ENCODE measurements at places on chromosomes 11 and 22.

GRCh38 chr11:21631991-21632390 is 560.9 kb upstream of the ANO5 start:
- no peak for DNase-seq

GRCh38 chr22:28884747-28885350 is 1.5 kb downstream of the ZNRF3 start:
- DNase-seq = no peak

- no peak for DNase-seq
Observed at GRCh38 chr11:10797001-10797400, 11.7 kb downstream of the EIF4G2 start.

DNA sequence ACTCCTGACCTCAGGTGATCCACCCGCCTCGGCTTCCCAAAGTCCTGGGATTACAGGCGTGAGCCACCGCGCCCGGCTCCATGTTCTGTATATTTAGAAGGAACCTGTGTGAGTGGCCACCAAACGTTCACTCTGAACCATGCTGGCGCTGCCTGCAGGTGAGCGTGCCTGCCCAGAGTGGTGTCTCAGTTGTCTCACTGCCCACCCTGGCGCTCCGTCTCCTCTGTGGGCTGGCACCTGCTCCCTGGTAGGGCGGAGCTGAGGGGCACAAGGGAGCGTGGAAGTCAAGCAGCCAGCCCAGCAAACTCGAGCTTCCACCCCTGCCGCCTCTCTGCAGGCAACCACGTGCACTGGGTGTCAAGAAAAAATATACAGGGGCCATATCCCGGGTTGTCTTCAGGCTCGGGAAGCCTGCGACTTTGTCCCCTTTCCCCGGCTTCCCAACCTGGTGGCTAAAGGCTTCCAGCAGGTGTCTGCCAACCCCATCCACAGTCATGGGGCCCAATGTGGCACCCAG is 16.7 kb downstream of the TXN2 start:
- DNase-seq = peak; percentile 85

- no peak for DNase-seq
Observed at GRCh38 chr11:127074151-127074761, 73.7 kb upstream of the KIRREL3 start.

GRCh38 chr22:38834215-38834953 is 9.4 kb downstream of the NPTXR start:
- no peak for DNase-seq

GRCh38 chr11:57376095-57377090 is 4.6 kb downstream of the PRG3 start:
- no peak for DNase-seq

- no peak for DNase-seq
Observed at GRCh38 chr11:117816151-117816741, 8.3 kb downstream of the FXYD2 start.

GRCh38 chr11:62607714-62608113 is 4.9 kb downstream of the EML3 start:
- no peak for DNase-seq

GRCh38 chr11:1581976-1582375 is 3.1 kb downstream of the KRTAP5-1 start:
- no peak for DNase-seq

DNA sequence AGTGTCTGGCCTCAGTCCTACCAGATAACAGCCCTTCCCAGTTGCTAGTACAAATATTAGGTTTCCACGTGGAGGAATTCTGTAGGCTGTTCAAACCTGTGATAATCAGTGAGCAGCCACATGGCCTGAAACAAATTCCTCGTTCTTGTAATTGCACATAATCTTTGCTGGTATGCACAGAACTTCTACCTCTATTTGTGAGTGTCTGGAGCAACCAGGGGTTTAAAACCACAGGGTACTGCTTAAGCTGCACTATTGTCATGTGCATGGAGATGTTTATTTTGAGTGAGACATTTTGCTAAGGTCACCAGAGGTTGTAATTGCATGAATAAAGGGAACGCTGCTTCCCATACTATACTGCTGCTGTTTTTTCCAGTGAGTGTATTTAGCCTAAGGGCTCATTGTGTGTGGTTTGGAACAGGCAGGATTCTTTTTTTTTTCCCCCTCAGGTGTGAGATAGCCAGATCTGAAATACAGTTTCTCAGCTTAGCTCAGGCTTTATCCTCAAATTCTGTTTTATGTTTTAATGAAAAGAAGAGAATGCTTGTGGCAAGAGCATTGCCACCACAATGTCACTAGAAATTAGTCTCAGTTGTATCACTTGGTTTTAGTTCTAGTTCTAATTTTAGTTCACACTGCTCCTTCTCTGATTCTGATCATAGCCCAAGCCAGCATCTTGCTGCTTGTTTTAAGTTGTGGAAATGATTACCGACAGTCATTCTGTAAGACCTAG is 60.5 kb downstream of the CYB5R2 start:
- DNase-seq = no peak

- DNase-seq = no peak
Observed at GRCh38 chr11:58057481-58057880, 26.7 kb downstream of the OR6Q1 start.

DNA sequence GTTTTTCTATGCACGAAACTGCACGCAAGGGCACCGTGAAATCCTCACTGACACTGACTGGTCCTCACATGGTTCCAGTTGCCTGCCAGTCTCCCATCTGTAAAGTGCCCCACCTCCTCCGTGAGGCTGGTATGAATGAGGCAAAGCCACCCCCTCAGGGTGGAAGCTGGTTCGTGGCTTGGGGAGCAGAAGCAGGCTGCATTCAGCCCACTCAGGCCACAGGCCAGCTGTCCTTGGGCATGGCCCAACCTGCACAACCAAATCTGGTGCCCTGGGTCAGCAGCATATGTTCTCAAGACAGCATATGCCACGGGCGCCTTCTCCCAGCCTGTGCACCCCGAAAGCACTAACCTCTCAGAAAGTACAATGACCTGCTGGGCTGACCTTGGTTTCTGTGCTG is 29.3 kb downstream of the SERPINH1 start:
- DNase-seq = no peak

DNA sequence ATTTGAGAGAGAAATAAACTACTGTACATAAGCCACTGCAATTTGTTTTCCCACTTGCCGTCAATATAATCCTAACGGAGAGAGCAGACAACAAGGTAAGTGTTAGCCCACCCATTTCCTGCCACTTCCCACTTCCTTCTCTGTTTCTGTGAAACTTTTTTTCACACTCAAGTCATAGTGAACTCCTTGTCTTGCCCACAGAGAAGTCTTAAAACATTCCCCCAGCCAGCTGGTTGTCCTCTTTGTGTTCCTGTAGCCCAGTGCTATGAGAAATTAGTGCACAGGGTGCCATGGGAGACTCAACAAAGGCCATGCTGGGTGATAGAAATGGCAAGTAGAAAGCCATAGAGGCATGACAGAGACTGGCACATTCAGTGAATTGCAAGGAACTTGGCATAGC is 208.6 kb downstream of the BLID start:
- no peak for DNase-seq

- no peak for DNase-seq
Observed at GRCh38 chr11:4619514-4619913, 11.5 kb upstream of the TRIM68 start.

GRCh38 chr11:66867425-66868040 is 10.7 kb downstream of the LRFN4 start:
- DNase-seq = no peak

GRCh38 chr11:75208446-75208845 is 32.1 kb upstream of the TPBGL start:
- no peak for DNase-seq

- no peak for DNase-seq
Observed at GRCh38 chr11:126599217-126599897, 243.9 kb downstream of the ST3GAL4 start.

DNA sequence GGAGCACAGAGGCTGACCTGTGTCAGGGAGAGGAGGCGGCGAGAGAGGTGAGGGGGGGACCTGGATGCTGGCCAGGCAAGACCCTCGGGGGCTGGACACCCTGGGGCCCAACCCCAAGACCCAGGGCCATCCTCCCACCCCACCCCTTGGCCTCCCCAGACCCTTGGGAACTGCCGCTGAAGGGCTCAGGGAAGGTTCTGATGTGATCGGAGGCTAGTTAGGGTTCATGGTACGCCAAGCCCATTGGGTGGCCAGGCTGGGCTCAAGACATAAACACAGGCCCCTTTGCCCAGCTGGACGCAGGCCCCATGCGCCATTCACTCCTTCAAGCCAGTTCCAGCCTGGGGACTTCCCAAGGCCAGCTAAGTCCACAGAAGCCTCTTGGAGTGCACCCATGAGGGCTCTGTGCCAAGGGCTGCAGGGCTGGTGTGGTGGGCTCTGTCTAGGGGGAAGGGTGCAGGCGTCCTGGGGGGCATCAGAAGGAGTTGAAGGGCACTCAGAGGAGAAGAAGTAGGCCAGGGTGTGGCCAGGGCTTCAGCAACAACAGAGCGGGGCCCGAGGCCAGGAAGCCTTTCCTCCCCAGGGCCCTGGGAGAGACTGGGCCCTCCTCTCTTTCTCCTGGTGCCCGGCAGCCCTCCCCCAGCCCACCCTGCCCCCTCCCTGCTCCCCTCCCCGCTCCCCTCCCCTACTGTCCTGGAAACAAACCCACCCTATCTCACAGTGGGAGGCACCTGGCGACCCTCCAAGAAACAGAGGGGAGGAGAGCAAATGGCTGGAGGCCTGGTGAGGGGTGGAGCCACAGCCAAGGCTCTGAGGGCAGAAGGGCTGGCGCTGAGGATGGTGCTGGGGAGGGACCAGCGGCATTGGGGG is 12.9 kb downstream of the TSPAN32 start:
- no peak for DNase-seq

GRCh38 chr22:37383341-37383740 is 43.9 kb downstream of the ELFN2 start:
- DNase-seq = no peak

DNA sequence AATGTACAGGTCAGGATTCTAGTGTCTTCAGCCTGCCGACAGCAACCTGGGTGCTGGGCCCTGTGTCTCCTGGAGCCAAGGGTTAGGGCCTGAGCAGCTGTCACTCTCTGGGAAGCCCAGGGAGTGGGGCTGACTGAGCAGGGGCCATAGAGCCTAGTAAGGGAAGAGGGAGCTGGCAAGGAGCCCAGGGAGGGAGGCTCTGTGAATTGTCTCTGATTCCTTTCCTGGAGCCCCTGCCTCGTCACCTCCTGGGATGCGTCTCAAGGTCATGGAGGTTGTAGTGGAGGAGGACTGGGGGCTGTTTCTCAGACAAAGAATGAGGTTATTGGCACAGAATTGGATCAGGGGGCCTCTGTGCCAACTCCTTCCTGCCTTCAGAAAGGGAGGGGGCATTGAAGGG is 11.8 kb downstream of the SOX10 start:
- no peak for DNase-seq

DNA sequence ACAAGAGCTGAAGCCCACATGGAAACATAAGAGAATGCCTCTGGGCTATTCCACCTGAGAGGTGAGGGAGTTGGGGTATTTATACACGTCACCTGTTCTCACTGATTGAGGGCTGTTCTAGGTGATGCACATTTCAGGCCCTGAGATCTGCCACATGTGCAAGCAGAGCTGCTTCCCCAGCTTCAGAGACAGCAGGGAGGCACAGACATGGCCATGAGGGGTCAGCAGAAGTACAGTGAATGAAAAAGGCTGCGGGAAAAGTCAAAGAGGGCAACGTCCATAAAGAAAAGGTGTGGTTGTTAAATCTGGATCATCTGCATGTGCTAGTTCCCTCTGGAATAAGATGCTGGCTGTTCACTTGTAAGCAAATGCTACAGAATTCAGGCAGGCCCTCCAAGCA is 75.4 kb downstream of the GAB4 start:
- DNase-seq = no peak

DNA sequence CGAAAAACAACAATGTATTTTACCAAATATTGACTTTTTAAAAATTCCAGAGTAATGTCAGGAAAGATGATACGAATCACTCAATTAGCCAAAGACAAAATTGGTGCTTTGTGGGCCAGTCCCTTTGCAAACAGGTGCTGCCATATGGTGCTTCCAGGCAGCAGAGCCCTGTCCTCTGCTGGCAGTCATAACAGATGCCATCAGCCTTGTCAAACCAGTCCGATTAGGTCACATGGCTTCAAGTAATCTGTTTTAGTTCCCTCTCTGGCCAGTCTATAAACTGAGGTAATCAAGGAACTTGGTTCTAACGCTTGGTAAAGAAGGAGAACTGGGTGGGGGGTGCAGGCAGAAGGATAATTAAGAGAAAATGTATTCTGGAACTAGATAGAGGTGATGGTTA is 49.1 kb upstream of the CAPRIN1 start:
- DNase-seq = no peak

Measured in lower leg skin (tissue), 4 donors.